Ovary (tissue), 10 donors: ENCODE measurements at places on chromosomes 1 and 21.

DNA sequence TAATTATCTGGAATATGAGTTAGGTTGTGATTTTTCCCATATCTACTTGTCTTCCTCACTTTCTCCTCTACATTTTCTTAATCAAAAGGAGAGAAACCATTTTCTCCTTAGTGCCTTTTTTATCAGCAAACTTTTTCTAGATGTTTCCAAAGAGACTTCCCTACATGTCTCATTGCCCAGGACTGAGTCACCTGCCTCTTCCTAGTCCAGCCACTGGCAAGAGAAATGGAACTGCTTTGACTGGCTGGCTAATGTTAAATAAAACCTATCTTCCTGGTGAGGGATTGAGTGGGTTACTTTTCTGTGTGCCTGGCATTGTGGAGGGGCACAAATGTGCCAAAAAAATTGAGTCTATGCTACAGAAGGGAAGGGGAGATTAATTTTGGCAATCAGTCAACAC lies 52.1 kb upstream of the CD5L start:
- DNase-seq: no peak

DNA sequence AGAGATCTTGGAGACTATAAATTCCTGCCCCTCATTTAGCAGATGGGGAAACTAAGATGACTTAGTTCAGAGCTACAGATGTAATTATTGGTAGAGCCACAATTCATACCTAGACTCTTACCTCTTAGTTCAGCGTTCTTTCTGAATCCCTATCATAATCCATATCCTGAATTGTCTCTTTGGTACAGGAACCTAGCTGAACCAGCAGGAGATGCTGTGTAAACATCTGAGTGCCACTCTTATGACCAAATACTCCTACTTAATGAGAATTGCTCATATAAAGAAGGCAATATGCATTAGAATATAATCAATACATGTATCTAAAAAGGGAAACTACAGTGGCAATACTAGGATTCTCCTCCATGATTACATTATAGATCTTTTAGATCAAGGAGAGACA lies 459.0 kb downstream of the SIPA1L2 start:
- no peak for DNase-seq

- DNase-seq: no peak
Observed at GRCh38 chr1:36327421-36328087, 4.1 kb upstream of the EVA1B start.

- peak; percentile 60 for DNase-seq
Observed at GRCh38 chr1:94335950-94336349, 82.2 kb upstream of the ABCD3 start.

GRCh38 chr1:53315456-53316423 lies 12.1 kb downstream of the LRP8 start:
- DNase-seq: no peak

DNA sequence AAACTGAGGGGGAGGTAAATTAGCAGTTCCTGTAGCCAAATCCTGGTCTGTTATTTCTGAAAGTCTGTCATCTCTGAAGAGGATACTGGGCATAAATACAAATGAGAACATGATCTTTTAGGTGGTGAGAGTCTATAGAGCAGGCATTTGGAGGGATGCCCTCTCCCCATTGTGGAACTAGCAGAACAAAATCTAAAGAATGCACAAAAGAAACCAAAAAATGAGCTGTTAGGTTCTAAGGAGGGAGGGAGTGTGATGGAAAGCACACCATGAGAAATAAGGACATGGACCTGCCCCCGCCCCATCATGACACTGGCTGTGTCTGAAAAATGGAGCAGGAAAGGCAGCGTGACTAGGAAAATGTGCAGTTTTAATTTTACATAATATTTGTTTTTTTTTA lies 262.0 kb downstream of the KIF26B start:
- DNase-seq: no peak

DNA sequence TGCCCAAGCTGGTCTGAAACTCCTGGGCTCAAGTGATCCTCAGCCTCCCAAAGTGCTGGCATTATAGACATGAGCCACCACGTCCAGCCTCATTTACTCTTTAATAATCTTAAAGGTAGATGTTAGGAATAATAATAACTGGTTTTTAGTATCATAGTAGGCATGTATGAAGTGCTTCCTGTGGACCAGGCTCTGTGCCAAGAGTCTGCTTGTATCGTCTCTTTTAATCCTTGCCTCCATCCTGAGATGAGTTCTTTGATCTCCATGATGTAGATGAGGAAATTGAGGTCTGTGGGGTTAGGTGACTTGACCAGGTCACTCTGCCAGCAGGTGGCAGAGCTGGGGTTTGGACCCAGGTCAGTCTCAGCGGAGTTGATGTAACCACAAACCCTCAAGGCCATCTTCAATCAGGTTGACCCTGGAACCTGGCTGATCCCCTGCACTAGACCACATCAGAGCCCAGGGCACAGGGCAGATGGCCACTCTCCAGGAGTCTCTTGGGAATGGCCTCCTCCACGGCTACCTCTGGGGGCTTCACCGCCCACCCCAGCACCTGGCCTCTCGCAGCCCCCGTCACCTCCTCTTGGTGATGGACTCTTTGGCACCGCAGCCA lies 11.3 kb downstream of the EFHD2 start:
- no peak for DNase-seq

GRCh38 chr21:46435786-46436227 lies 22.9 kb upstream of the DIP2A start:
- DNase-seq: no peak

DNA sequence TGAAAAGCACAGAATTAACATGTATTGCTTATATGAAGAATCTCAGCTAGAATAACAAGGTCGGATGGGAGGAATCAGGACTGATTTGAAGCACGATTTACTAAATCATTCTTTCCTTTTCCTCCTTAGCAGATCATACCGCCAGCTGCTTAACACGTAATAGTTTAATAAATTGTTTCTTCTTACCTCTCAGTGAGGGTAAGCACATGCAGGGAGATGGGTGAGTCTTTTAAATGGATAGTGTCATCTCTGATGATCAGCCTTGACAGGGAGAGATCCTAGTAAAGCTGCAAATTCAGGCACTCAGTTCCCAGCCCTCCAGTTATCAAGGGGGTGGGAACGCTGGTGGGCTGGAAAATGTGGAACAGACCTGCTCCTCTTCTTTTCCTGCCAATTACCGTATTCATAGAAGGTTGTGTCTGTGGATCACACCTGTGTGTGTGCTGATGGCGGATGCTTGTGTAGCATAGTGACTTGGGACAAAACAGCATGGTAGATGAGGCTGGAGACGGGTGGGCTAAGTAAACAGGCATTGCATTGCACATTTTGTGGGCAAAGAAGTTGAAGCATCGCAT lies 30.7 kb downstream of the NTPCR start:
- DNase-seq: no peak

DNA sequence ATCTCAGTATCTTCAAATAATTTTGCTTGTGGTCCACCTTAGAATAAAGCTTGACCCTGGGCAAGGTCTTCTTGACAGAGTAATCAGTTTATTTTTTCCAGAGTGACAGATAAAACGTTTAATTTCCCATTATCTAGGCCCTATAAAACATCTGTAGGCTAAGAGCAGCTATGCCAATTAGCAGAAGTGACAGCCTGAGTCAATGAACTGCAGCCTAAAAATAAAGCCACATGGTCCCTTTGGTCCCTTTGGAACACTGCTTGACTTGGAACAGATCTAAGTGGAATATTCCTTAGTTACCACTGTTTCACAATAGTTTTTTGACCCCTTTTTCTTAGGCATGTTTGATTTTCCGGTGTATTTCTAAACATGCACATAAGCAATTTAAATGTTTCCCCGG lies 6.3 kb upstream of the RGS13 start:
- DNase-seq: no peak

DNA sequence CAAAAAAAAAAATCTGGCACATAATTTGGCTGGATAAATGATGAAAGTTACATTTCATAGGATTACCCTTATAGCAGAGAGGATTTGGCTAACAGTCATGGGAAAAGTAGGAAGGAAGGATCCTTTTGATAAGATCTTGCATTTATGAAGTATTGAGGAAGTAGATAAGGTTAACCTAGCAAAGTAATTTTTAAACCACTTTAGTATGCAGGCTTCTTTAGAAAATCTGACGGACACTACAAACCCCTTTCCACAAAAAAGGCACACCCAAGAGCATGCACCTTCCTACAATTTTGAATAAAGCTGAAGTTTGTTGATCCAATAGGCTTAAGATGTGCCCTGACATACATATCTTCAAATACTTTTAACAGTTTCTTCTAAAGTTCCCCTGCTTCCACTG lies 275.2 kb downstream of the GRIK1 start:
- DNase-seq: no peak

DNA sequence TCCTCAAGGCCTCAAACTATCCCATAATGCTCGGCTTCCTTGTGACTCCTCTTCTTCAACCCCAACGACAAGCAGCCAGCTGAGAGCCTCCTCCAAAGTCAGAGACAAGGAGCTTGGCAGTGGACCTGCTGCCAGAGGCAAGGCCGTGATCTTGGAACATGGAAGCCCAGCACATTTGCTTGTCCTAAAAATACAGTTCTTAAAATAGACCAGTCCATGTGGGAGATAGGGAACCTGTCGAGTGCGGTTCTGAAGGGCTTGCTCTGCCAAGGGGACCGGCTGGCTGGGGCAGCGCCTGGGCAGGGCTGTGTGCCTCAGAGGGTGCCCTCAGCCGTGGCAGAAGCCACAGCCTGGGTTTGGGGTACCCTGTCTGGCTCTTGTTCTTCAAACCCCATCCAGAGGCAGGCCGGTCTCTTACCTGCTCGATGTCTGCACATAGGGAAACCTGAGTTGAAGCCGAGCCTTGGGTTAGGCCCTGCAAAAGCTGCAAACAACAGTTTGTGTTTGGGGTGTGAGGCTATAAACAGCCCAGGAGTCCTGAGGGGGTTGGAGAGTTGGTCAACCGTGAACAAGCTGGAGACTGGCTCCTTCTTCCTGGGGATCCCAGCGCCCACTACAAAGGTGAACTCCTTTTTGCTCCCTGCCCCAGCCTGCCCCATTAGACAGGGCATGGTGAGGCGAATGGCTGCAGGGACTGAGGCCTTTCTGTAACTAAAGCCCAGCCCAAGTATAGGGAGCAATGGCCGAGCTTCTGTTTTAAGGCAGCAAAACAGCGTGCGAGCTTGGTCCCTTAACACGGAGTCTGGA lies 228.8 kb downstream of the CAMTA1 start:
- DNase-seq: no peak

- no peak for DNase-seq
Observed at GRCh38 chr1:59285691-59286090, 11.2 kb upstream of the FGGY start.

GRCh38 chr1:219550201-219550600 lies 62.7 kb downstream of the ZC3H11B start:
- no peak for DNase-seq

- no peak for DNase-seq
Observed at GRCh38 chr1:117783606-117784396, 145.6 kb downstream of the GDAP2 start.

DNA sequence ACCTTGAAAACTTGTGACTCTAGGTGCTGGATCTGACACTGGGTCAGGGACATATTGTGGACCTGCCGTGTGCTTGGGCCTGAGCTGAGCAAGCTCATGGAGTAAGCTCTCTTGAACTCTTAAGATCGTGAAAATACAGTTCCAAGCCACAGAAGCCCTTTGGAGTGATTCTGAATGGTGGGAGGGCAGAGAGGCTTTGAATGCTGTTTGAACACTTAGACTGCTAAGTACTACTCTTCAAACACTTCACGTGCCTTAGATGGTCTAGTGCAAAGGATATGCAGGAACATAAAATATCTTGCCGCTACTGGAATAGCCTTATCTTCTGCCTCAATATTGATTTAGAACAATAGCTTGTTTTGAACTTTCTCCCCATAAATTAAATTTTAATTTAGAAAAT lies 21.6 kb downstream of the ROR1 start:
- no peak for DNase-seq

- DNase-seq: no peak
Observed at GRCh38 chr1:13775916-13776315, 75.9 kb downstream of the PRDM2 start.

DNA sequence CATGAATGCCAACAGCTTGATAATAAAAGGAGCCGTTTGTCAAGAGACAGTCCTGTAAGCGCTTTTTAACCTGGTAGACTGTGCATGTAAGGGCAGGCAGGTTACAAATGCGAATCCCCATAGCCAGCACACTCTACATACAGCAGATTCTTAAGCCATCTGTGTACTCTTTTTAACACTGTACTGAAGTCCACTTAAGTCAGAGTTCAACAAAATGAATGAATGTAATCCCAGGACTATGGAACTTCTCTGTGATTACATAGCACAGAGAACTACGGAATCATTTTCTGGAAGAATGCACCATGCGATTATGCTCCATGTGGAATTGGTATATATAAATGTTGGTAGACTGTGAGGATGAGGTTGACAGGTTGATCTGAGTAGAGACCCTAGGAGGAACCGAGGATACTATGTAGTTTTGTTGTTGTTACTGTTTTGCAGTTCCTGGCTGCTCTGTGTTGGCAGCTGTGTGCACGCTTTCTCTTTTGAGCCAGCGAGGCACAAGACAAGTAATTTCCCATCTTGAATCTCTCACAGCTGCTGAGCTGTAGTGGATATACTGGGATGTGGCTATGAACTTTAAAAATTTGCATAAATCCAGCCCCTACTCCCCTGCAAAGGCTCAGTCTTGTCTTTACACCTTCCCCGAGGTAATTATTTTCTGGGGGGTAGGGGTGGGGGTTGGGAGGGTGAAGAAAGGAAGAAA lies 21.9 kb downstream of the LRRC8D start:
- no peak for DNase-seq

- peak; percentile 74 for DNase-seq
Observed at GRCh38 chr21:46182548-46183336, 1.5 kb downstream of the SPATC1L start.

DNA sequence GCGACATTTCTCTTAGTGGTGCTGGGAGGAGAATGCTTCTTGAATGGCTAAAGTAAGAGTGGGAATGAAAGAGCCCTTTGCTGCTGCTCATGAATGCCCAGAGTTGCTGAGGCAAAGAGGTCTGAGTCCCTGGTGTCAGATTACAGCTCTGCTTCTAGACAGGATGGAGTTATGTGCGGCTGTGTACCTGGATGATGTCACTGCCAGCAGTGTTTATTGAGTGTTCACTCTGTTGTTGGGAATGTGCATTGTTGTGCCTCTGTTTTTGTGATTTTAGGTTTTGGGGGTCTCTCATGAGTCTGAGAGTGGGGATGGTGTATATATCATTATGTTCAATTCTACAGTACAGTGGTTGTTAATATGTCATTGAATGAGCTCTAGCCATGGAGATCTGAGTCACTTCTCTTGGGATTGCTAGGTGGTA lies 2.7 kb downstream of the CDC14A start:
- no peak for DNase-seq

DNA sequence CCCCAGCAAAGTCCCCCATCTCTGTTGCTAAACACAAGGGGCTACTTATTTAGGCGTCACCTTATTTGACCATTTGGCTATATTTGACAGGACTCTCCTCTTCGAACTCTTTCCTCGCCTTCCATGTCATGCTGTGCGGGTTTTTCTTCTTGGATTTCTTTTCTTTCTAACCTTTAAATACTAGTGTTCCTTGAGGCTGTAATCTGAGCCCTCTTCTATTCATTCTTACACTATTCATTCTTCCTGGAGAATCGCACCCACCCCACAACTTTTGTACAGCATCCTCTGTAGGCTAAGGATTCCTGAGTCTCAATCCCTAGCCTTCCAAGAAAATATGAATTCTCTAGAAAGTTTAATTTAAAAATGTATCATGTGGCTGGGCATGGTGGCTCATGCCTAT lies 61.7 kb upstream of the C1orf115 start:
- no peak for DNase-seq
